Mesenchymal stem cell (in vitro differentiated cells and primary cell): ENCODE measurements at places on chromosomes 7 and 10.

- DNase-seq = no peak
Measured at GRCh38 chr10:50044941-50045664, 22.7 kb upstream of the WASHC2A start.

DNA sequence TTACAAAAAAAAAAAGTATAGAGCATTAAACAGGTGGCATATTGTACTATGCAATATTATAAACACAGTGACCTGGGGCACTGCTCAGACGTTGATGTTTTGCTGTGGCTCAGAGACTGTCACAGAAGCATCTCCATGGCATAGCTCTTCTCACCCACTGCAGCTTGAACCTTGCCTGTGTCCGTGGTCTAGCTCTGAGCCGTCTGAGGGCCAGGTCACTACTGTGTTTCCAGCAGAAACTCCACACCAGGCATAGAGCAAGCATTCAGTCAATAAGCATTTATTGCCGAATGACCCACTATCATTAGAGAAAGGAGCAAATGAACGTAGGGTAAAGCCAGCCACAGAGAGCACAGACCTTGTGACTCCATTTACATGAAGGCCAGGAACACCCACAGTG lies 443.2 kb upstream of the FOXK1 start:
- DNase-seq = no peak

- peak; percentile 32 for DNase-seq
Measured at GRCh38 chr10:51244309-51244708, 170.0 kb downstream of the PRKG1 start.

DNA sequence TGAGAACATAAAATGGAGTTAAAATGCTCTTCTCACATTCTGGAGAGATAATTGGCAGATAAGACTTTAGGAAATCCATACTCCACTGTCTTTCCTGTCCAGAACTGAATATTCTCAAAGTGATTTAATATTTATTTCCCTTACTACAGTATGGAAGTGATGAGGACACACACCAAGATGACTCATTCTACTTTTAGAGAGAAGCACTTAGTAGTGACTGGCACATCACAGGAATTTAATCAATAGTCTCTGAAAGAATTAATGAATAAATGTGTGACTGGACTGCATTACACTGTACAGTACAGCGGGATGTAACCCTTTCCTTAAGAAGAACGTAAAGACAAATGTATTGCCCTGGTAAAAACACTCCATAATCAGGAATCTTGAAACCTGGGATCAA lies 116.7 kb downstream of the SEMA3E start:
- DNase-seq = peak; percentile 41

DNA sequence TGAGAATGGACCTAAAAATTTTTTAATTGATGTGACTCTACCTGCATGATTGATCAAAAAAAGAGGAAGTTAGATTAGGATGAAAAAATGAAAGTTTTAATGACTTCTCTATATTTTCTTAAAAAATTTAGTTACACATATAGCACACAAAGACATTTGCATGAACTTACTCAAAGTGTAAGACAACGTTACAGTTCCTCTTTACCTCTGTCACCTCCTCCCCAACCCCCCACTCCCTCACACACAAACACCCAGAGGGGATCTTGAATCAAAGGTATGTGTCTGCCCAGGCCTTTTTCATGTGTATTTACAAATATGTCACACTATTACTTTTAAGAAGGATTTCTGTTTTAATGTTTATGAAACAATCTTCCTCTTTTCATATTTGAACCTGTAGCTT lies 20.6 kb upstream of the CDCA7L start:
- no peak for DNase-seq

- DNase-seq = no peak
Measured at GRCh38 chr7:55092186-55092974, 73.6 kb downstream of the EGFR start.

GRCh38 chr7:143295870-143296269 lies 7.7 kb downstream of the CASP2 start:
- peak; percentile 52 for DNase-seq

DNA sequence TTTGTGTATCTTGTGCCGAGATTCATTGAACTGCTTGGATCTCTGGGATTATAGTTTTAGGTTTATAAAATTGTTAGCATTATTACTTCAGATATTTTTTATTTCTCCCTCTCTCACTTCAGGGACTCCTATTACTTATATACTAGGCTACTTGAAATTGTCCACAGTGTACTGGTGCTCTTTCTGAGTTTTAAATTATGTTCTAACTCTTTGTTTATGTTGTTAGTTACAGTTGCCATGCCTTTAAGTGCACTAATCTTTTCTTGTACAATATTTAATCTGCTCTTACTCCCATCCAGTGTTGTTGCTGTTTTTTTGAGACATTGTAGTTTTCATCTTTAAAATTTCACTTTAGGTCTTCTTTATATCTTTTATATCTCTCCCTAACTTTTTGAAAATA lies 13.1 kb downstream of the PLEKHS1 start:
- peak; percentile 65 for DNase-seq

GRCh38 chr7:22485189-22485588 lies 14.8 kb downstream of the STEAP1B start:
- peak; percentile 6 for DNase-seq

GRCh38 chr10:77016278-77016815 lies 621.3 kb downstream of the KCNMA1 start:
- no peak for DNase-seq

DNA sequence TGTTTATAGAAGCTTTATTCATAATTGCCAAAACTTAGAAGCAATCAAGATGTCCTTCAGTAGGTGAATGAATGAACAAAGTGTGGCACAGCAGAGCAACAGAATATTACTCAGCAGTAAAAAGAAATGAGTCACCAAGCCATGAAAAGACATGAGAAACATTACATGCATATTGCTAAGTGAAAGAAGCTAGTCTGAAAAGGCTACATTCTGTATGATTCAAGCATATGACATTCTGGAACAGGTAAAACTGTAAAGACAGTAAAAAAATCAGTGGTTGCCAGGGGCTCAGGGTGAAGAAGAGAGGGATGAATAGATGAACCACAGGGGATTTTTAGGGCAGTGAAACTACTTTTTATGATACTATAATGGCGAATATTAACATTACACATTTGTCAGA lies 80.9 kb upstream of the APBB1IP start:
- no peak for DNase-seq

- DNase-seq = no peak
Measured at GRCh38 chr7:135189961-135190360, 19.5 kb upstream of the CYREN start.

GRCh38 chr7:10655031-10655430 lies 318.6 kb upstream of the PHF14 start:
- no peak for DNase-seq

- no peak for DNase-seq
Measured at GRCh38 chr7:30765408-30765807, 5.8 kb upstream of the MINDY4 start.

- DNase-seq = no peak
Measured at GRCh38 chr7:155943251-155943899, 131.1 kb upstream of the SHH start.

DNA sequence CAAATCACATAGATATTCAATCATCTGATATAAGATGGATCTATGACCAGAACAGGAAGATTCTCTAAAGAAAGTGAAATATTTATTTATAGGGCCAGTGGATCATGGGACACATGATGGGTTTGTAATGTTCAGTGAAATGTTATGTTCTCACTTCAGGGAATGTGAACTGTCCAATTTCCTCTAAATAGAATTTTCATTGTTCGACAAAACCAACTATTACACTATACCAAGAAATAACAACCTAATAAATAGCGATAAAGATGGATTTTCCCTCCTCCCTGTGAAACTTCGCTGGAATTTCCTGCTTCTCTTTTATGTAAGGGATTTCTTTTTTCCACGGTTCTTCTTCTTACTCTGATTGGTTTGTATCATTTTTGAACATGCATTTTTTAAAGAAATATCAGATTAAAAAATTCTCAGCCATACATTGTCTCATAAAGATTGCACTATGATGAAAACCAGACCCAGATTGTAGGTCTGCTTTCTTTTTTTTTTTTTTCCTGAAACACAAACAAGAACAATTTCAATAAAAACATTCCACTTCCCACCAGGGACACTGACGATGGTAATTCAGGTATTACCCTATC lies 139.8 kb upstream of the ZEB1 start:
- DNase-seq = no peak

DNA sequence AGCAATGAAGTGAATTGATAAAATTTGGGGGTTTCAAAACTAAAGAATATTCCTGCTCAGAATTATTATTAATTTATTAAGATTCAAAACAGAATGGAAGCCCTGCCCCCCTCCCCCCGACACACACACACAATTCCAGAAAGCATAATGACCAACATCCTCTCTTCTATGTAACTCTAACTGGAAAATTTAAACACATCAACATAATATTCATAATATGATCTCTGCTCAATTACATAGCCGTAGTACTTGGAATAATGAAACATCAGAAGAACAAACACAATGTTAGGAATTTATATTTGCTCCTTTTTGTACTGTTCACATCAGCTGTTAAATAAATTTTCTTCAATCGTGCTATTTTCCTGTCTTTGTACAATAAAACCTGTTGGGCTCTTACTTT lies 20.8 kb downstream of the PCLO start:
- no peak for DNase-seq

- DNase-seq = no peak
Measured at GRCh38 chr10:76106611-76107010, 675.2 kb downstream of the LRMDA start.

GRCh38 chr10:110032801-110033700 lies 25.3 kb downstream of the ADD3 start:
- no peak for DNase-seq

DNA sequence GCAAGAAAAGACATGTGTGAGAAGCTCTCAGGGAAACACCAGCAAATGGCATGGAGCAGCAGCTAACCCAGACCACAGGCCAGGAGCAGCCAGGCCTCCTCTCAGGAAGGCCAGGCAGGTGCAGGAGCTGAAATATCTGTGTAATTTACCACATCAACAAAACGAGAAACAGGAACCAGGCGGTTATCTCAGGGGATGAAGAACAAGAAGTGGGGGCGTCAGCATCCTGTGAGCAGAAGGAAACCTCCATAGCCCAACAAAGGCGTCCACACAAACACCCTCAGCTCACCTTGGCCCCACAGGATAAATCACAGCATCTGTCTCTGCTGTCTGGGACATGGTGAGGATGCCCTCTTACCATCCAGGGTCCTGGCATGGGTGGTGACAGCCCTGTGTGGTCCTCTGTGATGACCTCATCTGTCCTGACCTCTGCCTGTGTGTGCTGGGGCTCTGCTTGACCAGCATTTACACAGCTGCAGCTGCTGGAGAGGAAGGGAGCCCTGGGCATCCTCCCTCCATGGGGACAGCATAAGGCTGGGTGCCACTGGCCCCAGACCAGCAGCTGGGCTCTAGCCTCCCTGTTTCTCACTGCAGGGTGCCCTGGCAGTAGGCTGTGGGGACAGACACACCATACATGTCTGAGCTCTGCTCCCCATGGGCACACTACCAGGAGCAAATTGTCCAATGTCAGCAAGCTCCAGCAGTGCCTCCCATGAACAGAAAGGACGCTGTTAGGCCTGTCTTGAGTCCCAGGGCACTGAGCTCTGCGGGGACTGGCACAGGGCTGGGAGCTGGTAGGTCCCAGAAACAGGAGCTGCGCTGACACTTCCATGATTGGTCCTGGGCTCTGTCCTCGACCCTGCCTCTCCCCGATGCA lies 34.6 kb downstream of the ANXA8 start:
- no peak for DNase-seq

DNA sequence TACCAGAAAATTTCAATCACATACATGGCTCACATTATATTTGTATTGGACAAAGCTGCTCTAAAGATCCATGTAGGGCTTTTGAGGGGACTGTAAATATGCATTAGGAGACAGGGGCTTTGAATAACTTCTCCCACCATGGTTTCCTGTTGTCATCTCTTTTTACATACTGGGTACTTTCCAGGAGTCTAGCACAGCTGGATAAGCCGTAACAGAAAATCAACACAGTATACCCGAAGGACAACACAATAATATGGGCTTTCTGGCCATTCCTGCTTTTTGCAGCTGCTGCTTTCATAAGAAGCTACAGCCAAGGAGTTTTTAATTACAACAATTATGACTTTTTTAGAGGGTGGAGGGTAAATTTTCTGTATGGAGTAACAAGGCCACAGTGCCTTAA lies 63.4 kb upstream of the SRPK2 start:
- DNase-seq = no peak

DNA sequence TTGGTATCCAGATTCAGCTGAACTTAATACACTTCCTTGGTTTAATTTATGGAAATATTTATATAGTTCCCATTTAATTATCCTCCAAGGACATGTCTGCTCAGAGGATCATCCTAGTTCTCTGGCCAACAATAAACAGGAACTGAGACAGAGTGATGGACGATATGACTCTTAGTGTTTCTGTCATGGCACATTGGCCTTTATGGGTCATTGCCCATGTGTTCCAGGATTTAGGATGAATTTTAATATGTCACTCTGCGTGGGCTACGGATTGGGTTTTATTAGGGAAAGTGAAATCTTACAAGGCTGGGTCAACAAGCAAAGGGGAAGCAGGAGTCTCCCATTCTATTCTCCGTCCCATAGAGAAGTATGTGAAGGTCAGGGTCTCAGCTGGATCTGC lies 18.8 kb upstream of the TNPO3 start:
- no peak for DNase-seq

GRCh38 chr7:66757939-66758338 lies 17.4 kb downstream of the RABGEF1 start:
- DNase-seq = no peak

GRCh38 chr7:29177963-29178600 lies 16.5 kb upstream of the CHN2 start:
- DNase-seq = peak; percentile 61

DNA sequence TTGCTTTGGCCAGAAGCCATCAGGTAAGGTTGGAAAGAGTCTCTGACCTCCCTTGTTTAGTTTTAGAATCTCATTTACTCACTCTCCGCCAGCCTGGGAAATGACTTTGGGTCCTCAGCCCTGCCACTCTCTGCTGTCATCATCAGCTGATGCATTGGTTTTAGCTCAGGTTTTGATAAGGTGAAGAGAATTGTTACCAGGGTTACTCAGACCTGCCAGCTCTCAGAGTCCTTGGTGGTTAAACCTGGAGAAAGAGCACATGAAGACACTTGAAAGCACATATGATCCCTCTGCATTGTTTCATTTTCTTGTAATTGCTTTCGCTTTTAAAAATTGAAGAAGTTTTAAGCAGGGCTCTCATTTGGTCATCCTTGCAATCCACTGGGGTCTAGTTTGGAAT lies 4.0 kb upstream of the CROT start:
- DNase-seq = no peak

GRCh38 chr10:77889277-77889903 lies 37.2 kb downstream of the DLG5 start:
- DNase-seq = peak; percentile 33

GRCh38 chr10:74949034-74949832 lies 122.8 kb downstream of the KAT6B start:
- DNase-seq = no peak
